ENCODE measurements at places on chromosomes 7 and 10.

DNA sequence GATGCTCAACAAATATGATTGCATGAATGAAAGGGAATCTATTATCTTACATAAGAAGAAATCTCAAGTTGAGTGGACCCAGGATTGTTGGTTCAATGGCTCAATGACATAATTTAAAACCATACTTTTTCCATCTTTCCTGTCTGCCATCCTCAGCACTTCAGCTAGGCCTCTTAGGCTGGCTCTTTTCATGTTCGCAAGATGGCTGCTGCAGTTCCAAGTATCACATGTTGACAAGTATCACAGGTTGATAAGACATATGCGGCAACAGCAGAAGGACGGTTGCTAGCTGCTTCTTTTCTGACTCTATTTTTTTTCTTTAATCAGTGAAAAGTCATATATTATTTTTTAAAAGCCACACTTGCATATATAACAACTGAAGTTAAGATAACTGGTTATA is 79.0 kb upstream of the CDK6 start:
- no peak for DNase-seq

GRCh38 chr10:14554491-14555205 is 220.0 kb downstream of the FAM107B start:
- DNase-seq, result no peak

DNA sequence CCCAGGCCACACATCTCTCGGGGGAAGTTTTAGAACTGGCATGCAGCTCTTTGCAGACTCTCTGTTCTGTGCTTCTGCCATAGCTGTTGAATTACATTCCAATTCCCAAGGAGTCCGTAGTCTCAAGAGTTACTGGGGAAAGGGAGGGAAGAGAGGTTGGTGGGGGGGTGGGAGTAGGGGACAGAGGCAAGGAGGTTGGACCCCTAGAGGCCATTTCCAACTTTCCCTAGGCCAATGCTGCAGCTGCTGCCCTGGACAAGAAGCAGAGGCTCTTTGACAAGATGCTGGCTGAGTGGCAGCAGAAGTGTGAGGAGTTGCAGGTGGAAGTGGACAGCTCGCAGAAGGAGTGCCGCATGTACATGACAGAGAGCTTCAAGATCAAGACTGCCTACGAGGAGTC is 23.8 kb downstream of the MYH16 start:
- DNase-seq, result no peak

- no peak for DNase-seq
Observed at GRCh38 chr7:725223-726005, 1.1 kb upstream of the DNAAF5 start.

DNA sequence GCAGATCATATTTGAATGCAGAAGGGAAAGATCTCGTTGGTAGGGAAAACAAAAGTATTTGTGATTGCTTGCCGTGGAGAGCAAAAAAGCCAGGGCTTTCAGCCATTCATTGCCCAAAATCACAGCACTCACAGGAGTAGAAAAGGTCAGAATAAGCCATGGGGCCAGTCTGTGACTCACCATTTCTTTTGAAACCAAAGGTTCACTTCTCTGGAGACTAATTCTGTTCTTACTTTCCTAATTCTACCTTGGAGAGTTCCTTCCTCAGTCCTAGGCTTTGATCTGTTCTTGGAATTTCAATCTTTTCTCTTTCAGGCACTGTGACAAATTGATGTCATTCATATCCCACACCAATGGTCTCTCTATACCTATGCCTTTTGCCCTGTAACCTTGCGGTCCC is 54.1 kb upstream of the FAM180A start:
- DNase-seq, result no peak

- DNase-seq, result no peak
Observed at GRCh38 chr7:50416527-50417182, 33.5 kb downstream of the FIGNL1 start.

- DNase-seq, result no peak
Observed at GRCh38 chr10:72794260-72794659, 99.3 kb upstream of the OIT3 start.

- no peak for DNase-seq
Observed at GRCh38 chr10:25047591-25048301, 31.3 kb downstream of the THNSL1 start.

- DNase-seq, result no peak
Observed at GRCh38 chr10:38143587-38143986, 49.5 kb downstream of the ZNF37A start.

GRCh38 chr10:83214136-83214535 is 925.2 kb upstream of the GHITM start:
- DNase-seq, result no peak

GRCh38 chr10:116761883-116762282 is 19.5 kb upstream of the HSPA12A start:
- no peak for DNase-seq

DNA sequence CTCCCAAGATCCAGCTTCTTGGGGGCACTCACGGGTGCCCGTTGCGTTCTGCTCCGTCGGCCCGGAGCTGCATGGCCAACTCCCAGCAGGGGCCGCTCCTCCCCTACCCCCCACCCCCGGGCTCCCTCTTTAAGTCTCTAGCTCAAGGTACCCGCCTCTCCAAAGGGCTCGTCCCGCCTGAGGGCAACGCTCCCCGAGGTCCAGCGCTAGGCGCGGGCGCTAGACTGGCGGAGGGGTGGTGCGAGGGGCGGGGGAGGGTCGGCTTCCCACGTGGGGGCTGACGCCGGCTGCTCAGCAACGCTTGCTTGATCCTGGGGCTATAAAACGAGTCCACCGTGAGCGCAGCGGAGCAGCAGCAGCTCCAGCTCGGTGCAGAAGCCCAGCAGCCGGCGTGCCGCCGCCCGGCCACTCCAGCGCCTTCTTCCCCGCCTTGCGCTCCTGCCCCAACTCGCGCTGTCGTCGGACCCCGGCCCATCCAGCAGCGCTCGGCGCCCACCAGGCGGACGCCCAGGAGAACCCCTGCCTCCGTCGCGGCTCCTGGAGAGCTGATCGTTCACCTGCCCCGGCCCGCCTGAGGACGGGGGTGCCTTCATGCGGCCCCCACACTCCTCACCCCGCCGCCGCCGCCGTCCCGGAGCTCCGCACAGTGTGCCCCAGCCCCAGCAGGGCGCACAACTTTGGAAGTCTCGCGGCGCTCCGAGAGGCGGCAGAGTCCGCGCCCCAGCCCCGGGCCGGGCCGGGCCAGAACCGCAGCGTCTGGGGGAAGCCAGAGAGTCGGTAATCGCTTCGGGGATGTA is at the start of gene ADRA2A:
ADRA2A (plus strand) TSS at position 348 of the 797 bp plus-strand sequence. CDS start 968 bp downstream, outside the sequence.
- DNase-seq, result no peak

DNA sequence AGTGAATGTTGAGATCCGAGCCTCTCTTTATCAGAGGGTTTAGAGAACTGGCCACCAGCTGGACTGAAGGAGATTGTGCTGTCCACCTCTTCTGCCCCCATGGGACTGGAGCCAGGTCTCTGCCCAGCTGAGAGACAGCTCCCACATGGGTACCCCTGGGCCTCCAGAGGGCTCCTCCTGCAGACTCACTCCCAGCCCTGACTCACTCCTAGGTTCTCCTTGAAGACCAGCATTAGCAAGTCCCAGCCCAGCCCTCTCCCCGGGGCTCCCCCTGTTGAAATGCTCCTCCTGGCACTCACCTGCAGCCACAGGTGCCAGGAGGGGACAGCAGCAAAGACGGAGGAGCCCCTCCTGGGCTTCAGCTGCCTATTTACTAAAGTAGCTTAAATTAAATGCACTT is 126.9 kb downstream of the CXCL12 start:
- no peak for DNase-seq

DNA sequence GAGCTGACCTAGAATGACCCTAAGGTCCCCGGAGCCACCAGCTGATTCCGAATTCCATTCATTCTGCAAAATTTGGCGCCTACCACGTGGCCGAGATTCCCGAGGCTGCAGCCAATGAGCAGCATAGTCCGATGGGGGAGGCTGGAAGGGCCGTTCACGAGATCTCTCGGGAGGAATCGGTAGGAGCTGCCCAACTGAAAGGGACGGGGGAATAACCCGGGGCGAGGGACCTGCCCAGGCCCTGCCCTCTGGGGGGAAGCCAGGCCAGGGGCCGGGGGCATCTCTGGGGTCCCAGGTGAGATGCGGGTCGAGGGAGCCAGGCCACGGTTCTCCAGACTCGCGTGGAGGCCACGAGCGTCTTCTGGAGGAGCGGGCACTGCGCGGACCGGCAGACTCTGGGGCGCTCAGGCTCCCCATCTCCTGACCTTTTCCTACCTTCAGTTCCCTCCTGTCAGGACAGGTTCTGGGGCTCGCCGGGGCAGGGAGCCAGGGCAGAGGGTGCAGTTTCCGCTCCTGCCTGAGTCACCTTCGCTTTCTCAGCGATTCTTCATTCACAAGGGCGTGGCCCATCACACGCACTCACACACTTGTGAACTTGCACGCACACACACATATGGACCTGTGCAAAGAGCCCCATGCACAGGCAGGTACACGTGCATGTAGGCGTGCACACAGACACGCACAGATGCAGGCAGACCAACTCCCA is 173.4 kb downstream of the RNF216 start:
- no peak for DNase-seq

DNA sequence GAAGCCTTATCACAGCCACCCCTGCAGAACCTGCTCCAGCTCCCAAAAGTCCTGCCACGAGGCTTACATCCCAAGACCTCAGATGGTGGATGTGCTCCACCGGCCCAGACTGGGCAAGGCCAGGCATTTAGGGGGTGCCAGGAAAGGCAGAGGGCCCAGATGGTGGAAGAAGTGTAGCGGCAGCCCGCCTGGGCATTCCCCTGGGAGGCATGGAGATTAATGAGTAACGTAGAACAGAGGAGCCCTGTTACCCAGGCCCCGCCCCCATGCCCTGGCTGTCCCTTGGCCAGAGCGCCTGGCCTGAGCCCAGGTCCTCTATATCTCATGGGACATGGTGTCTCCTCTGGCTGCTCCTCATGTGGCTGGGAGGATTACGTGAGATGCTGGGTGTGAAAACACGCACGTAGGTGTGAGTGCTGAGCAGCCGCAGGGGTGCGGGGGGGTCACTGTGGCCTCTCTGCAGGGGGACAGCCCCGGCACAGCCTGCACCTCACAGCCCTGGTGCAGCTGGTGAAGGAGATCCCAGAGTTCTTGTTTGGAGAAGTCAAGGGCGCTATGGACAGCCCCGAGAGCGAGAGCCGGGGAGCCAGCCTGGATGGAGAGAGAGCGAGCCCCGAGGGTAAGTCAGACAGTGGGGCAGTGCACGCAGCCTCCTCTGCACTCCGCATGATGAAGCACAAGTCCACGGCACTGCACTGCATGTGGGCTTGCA is 52.9 kb downstream of the ZNF467 start:
- no peak for DNase-seq

DNA sequence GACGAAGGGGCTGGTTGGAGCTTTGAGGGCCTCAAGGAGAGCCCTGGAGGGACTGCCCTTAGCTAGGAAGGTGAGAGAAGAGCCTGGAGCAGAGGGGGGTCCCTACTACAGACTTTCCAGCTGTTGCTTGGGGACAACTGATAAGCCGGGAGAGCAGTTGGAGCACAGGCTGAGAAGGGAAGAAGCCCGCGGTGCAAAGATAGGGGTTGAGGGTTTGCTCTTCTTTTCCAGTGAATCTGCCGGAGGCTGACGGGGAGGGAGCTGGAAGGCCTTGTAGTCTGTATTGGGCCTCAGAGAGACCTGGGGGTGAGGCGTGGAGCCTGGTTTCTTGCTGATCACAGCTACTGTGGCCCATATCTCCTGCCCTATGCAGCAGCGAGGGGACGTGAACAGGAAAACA is 23.7 kb downstream of the CYP26A1 start:
- DNase-seq, result no peak

DNA sequence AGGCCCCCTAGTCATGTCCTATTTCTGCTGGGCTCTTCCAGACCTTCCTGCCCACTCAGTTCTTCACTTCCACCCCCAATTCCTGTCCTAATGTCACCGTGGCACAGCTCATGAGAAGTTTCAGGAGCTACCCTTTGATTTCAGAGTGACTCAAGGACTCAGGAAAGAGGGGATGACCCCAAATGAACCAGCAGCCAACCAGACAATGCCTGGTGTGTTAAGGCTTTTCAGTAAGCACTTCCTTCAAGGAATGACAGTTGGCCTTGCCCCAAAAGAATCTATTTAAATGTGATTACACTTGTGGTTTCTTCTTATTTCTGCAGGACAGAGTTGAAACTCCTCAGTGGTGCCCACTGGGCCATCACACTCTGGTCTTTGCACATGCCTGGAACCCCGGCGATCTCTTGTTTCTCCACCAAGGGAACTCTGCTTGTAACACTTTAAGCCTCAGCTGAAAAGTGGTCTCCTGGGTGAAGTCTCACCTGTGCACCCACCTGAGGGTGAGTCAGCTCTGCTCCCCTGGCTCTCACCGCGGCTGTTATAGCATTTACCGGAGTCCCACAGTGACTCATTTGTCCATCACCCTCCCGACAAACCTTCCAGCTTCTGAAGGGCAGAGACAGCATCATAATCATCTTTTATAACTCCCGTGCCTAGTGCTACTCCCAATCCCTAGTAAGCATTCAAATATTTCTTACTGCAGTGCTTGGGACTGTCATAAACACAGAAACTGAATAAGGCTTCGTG is 123.0 kb upstream of the SVIL start:
- no peak for DNase-seq

- DNase-seq, result no peak
Observed at GRCh38 chr10:71245420-71246325, 33.3 kb downstream of the UNC5B start.

DNA sequence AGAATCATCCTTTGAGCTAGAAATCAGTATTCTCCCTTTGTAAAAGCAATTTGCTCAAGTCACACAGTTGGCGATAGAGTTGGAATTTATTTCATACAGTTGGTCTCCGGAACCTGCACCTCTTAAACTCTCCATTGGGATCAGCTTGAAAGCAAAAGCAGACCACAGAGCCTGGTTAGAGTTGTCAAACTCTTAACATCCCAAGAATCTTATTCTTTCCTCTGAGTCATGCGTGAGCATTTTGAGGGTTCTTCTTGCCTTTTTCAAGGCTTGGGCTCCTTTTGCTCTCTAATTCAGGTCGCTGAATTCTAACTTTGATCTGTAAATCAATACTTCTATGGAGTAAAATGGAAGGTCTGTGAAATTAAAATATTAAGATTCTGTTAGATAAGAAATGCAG is 19.6 kb upstream of the SCIN start:
- DNase-seq, result no peak

GRCh38 chr7:30659312-30659711 is 22.9 kb downstream of the CRHR2 start:
- no peak for DNase-seq

DNA sequence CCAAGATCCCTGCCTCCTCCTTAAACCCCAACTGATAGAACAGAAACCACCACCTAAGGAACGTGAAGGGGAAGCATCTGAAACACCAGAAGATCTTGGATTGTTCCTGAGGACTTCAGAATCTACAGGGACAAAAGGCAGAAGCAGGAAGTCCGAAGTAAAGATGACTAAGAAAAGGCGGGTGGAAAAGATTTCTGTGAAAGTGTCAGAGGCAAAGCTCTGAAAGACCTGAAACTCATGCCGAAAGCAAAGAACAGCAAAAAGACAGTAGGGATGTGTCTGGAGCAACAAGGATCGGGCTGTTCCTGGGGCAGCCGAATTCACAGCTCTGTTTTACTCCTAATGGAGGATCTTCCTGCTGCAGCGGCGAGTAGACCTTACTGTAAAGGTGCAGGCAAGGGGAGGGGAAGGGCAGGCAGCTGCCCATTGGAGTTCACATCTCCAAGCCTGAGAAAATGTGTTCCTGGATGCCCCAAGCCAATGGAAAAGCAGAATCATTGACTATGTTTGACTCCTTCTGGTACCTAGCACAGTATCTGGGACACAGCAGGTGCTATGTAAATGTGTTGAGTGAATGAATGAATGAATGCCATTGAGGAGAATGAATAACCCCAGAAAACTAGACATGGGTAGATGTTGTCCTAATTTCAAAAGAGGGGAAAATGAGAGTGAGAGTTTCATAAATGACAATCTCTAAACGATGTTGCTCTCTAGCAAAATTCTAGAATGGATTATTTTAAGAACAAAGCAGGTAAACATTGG is 40.4 kb downstream of the PDIA4 start:
- peak; percentile 28 for DNase-seq

GRCh38 chr10:70355051-70356021 is 27.1 kb downstream of the LRRC20 start:
- no peak for DNase-seq
